Left ventricle myocardium inferior (tissue), 1 donor: ENCODE measurements at places on chromosomes 4 and X. TPM values are rescaled to one million over a fixed set of nuclear protein-coding genes. Genes with fewer than 3 reads are reported as not detected.

GRCh38 chr4:110631584-110632505 is 9.0 kb upstream of the PITX2 start:
- DNase-seq: peak; percentile 49

GRCh38 chr4:5626913-5627312 is 81.4 kb downstream of the EVC2 start:
- DNase-seq: no peak

DNA sequence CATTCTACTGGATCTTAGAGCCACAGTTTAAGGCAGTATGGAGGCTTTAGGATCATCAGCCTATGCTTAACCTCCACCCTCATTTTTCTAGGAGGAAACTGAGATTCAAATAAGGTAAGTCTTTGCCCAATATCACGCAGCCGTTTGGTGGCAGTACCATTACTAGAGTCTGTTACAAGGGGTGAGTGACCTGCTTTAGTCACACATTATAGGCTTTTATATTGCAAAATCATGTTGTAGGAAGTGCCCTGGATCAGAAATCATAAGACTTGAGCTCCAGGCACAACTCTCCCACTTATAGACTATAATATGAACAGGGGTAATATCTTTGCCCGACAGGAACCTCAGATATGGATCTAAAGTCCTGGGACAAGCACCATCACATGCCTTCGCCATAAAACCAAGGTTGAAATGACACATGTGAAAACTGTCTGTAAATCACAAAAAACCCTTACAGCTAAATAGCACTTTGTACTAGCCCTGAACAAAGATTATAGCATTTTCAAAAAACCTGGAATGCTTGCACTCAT is 19.2 kb downstream of the HPSE start:
- no peak for DNase-seq

The TMSB15A gene
- not detected for total RNA-seq

The TBC1D8B gene
- 2.0 TPM for total RNA-seq

The ASB5 gene
- total RNA-seq: 4.3 TPM

The OPRPN gene
- total RNA-seq: not detected
